ENCODE measurements at places on chromosomes 5 and 9.

- no peak for DNase-seq
These were observed 2.3 kb downstream of the SMIM33 start for GRCh38 chr5:139473105-139473504.

- DNase-seq = no peak
These were observed 42.5 kb upstream of the GNPDA1 start for GRCh38 chr5:142055301-142055700.

GRCh38 chr5:104987074-104987473, 1424.5 kb upstream of the NUDT12 start:
- no peak for DNase-seq

DNA sequence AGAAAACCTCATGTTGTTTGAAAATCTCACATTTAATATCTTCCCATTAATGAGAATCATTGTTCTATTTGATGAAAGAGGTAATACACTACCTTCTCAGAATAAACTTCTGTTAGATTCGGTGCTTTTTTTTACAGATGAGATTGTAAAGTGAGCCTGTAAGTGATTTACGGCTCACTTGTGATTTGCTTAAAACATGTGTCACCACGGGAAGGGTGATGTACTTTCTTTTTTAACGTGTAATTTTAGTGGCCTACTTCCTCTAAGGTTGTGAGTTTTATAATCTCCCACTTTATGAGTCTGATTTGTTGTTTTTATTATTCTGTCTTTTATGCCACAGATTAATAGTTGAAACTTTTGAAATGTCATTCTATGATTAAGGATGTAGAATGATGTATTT, 15.9 kb downstream of the ANXA1 start:
- no peak for DNase-seq

GRCh38 chr5:53749621-53750020, 189.2 kb downstream of the NDUFS4 start:
- no peak for DNase-seq

DNA sequence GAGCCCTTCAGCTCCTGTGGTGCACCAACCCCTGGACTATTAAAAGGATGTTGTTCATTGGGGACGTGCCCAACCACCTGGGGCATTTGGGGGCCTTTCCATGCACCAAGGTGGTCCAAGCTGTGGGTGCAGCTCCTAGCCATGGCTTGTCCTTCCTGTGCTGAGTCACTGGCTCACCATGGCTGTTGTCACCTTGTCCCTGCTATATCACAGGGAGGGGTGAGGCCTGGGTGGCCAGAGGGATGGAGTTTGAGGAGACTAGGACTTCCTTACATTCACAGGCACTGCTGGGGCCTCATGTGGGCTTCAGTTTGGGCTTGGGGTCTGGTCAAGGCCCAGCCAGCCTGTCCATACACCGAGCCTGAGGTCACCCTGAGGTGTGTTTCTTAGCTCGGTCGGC, 45.5 kb downstream of the PHF2 start:
- no peak for DNase-seq

DNA sequence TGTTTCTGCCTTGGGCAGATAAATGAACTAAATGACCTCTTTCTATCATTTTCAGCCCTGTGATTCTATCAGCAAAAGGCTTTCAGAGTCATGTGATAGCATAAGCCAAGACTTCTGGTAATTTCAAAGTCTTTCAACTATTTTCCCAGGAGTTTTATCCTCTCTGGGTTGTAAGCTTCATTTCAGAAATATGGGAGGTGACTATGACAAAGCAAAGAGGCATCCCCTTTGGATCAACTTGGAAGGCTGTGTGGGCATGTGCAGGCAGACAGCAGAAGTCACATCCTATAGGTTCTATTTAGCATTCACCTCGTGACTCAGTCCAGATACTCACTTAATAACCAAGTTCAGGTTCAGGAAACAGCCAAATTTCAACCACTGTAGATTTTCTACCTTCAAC, 149.0 kb upstream of the FST start:
- DNase-seq = no peak

GRCh38 chr5:16970826-16971225, 34.7 kb upstream of the MYO10 start:
- DNase-seq = no peak

GRCh38 chr9:114167591-114168091, 12.3 kb downstream of the COL27A1 start:
- no peak for DNase-seq

DNA sequence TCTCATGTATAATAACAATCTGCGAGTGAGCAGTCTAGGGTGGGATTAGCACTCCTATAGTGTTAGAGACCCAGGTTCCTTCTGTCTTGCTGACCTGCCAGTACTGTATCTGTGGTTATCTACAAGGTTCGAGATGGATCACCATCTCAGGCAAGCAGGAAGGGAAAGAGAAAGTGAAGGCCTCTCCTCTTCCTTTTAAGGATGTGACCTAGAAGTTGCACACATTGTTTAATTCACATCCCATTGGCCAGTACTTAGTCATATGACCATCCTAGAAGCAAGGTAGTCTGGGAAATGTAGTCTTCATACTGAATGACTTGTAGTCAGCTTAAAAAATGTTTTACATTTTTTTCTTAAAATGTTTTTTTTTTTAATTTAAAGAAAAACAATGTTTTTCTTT, 168.6 kb downstream of the CARTPT start:
- no peak for DNase-seq

- no peak for DNase-seq
These were observed 11.2 kb upstream of the NFIB start for GRCh38 chr9:14325147-14325546.

DNA sequence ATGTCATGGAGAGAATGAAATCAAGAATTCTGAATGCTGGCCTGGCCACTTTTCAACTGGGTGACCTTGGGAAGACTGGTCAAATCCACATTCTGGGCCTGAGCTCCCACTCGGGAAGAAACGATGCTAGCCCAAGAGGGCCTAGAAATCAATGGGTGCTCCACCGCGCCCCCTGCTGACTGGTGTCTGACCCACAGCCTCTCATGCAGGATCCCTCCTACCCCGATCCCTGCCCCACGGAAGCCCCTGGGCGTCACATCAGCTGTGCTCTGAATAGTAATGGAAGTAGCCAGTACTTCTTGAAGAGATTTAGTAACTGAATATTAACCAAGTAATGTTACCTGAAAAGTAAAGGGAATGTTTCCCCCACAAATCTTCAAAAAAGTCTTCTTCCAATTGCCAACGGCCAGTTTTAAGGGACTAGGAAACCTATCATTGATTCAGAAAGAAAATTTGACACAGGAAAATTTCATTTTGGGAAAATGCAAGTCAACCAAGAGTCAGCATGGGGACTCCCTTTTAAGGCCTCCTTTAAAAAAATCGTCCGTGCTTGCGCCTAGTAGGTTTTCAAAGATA, 43.9 kb downstream of the CRB2 start:
- DNase-seq = no peak

GRCh38 chr5:58675341-58675740, 92.5 kb downstream of the RAB3C start:
- DNase-seq = no peak

DNA sequence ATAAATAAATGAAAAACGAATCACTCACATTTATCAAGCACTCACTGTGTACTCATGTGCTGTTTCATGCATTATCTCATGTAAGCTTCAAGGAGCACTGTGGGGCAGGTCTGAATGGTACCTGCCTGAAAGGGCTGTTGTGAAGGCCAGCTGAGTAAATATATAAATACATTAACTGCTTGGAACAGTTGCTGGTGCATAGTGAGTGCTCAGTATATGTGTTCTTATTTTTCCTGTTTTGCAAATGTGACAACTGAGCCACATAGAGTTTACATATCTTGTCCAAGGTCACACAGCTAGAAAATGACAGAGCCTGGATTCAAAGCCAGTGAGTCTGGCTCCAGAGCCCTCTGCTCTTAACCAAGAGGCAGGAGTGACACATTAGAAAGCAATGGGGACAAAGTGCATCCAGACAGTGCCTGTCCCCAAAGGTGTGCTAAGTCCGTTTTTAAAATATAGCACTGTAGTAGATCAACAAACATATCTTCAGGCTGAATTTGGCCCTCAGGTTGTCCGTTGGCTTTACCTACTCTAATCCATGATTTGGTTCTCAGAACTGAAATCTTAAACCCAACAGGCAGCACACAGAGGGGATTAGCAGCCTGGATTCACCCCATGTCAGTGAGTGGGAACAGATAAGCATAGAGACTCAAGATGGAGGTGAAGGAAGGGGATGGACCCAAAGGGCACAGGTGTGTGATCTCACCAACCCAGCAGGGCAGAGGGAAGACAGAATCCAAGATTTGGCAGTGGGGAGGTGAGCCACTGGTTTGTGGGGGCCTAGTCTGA, 70.8 kb downstream of the WWC1 start:
- no peak for DNase-seq

- DNase-seq = no peak
These were observed 490.5 kb upstream of the SEMA6A start for GRCh38 chr5:117065161-117065560.

DNA sequence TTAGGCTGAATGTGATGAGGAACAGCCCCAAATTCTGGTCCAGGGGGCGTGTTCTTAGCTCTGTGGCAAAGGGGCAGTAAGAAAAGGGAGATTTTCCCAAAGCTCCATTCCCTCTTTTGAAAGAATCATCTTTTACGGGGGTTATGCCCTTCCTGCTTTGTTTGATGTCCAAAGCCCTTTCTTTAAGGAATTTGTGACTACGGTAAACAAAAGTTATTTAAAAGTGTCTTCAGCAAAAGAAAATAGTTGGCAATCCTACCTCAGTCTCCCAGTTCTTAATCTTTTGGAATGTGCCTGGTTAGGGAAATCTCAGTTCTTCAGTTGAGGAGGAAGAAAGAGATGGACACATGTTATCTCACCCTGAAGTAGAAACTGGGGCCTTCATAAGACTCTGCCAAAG, 24.4 kb upstream of the ARSI start:
- no peak for DNase-seq

DNA sequence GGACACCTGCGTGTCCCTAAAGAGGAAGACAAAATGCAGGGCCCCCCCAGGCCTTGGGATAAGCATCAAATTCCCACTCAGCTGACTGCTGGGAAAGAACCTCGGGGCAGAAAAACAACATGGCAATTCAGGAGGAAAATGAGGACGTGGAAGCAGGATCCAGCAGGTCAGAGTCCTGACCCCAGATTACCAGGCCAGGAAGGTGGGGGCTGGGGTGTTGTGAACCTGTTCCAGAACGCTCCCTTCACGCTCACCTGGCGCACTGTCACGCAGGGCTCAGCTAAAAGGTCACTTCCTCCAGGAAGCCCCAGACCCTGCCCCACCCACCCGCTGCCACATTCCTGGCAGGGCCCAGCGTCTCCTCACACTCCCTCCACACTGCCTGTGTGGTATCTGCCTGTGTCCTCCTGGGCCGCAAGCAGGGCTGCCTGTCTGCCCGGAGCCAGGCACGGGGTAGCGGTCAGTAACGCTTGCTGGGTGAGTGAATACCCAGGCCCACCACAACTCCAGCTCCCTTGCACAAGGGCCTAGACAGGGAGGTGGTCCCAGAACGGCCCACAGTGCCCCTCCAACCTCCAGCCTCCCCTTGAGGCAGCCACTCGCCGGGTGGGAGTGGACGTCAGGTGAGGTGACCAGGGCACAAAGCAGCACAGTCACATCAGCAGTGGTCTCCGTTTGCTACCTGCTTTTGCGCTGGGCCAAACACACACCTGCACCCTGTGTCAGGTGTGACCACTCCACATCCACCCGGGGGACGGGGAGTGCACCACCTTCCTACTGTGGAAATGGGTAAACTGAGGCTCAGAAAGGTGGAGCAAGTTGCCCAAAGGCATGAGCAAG, 18.1 kb downstream of the VAV2 start:
- no peak for DNase-seq

DNA sequence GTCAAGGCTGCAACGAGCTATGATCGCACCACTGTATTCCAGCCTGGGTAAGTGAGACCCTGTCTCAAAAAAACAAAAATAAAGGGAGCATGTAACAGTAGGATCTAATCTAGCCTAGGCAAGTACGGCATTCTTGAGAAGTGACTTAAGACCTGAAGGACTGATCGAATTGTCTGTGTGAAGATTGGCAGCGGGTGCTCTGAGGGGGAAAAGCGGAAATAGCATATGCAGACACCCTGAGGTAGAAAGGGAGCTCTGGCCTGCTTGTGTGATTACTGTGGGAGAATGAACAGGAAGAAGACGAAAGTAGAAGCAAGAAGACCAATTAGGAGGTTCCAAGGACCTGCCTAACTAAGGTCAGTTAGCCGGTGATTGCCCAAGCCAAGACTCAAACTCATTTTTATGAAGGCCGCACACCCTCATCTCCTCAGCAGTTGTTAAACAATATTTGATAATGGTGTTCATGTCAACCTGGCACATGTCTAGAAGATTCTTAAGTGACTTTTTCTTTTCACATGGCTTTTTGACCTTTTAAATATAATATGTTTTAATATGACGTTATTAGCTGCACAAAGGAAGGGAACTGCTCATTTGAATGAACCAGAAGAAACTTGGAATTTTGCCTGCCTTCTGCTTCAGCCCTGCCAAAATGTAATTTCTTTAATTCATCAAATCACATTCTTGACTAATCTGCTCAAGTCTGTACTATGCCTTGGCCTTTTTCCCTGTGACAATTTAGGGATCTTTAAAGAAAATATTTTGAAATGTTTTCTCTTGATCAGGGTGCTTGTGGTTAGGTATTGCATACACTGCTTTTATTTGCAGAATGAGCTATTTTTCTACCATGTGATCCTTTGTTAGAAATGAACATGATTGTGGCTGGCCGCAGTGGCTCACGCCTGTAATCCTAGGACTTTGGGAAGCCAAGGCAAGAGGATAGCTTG, 289.2 kb upstream of the DMRT1 start:
- no peak for DNase-seq

DNA sequence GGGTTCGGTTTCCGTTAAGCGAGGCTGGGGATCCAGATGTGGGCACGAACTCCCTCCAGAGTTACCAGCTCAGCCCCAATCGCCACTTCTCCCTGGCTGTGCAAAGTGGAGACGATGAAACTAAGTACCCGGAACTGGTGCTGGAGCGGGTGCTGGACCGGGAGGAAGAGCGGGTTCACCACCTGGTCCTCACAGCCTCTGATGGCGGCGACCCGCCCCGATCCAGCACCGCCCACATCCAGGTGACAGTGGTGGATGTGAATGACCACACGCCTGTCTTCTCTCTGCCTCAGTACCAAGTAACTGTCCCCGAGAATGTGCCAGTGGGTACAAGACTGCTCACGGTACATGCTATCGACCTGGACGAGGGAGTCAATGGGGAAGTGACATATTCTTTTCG, 803 bp downstream of the PCDHGA7 start:
- no peak for DNase-seq

DNA sequence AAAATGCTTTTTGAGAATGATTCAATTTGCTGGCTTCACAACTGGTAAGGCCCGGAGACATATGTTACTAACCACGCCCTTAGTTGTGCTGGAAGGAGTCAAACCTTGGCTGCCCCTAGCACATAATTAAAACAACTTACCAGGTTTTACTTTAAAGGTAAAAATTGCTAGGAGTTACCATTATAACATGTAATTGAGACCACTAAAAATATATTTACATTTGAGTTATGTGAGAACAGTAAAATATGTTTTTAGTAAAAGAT, 435.6 kb upstream of the CDH9 start:
- no peak for DNase-seq

GRCh38 chr5:126269511-126269910, 153.7 kb upstream of the GRAMD2B start:
- peak; percentile 44 for DNase-seq

- no peak for DNase-seq
These were observed 117.9 kb downstream of the NRG2 start for GRCh38 chr5:139925216-139925562.
